Immature natural killer cell (primary cell): ENCODE measurements at places on chromosomes 3 and 15. TPM values are rescaled to one million over a fixed set of nuclear protein-coding genes. Genes with fewer than 3 reads are reported as not detected.

LRRIQ4 gene
- not detected for polyA plus RNA-seq

TP63 gene
- not detected for polyA plus RNA-seq

DUOXA2 gene
- polyA plus RNA-seq = not detected

SCAMP5 gene
- polyA plus RNA-seq = not detected

HIGD1A gene
- polyA plus RNA-seq = 204 TPM

FSD2 gene
- not detected for polyA plus RNA-seq

XCR1 gene
- 0.04 TPM for polyA plus RNA-seq

HRG gene
- polyA plus RNA-seq = not detected

EPHB3 gene
- polyA plus RNA-seq = 3.0 TPM

PCBP4 gene
- polyA plus RNA-seq = 12.7 TPM

ECT2 gene
- 2.7 TPM for polyA plus RNA-seq

PTPN9 gene
- polyA plus RNA-seq = 34.6 TPM

RHO gene
- polyA plus RNA-seq = not detected

LRRC31 gene
- not detected for polyA plus RNA-seq

KCNMB3 gene
- polyA plus RNA-seq = not detected

CHDH gene
- not detected for polyA plus RNA-seq

TERC gene
- not detected for polyA plus RNA-seq

POLQ gene
- not detected for polyA plus RNA-seq

ZBBX gene
- not detected for polyA plus RNA-seq

MOBP gene
- polyA plus RNA-seq = not detected

FMN1 gene
- not detected for polyA plus RNA-seq

XIRP1 gene
- polyA plus RNA-seq = not detected

CD86 gene
- polyA plus RNA-seq = 6.2 TPM

TJP1 gene
- polyA plus RNA-seq = not detected

EXOG gene
- 6.9 TPM for polyA plus RNA-seq

FRMD5 gene
- polyA plus RNA-seq = 0.21 TPM

MINAR1 gene
- 0.07 TPM for polyA plus RNA-seq

FBXO40 gene
- polyA plus RNA-seq = not detected

TMEM40 gene
- 3.3 TPM for polyA plus RNA-seq

ERC2 gene
- polyA plus RNA-seq = not detected

PIGBOS1 gene
- 46.7 TPM for polyA plus RNA-seq

CAND2 gene
- polyA plus RNA-seq = not detected

BOC gene
- not detected for polyA plus RNA-seq

AP4E1 gene
- polyA plus RNA-seq = 7.0 TPM

KBTBD13 gene
- not detected for polyA plus RNA-seq

STARD5 gene
- polyA plus RNA-seq = not detected

MCTP2 gene
- polyA plus RNA-seq = 30.2 TPM

GRAMD1C gene
- polyA plus RNA-seq = 0.45 TPM

AGBL1 gene
- polyA plus RNA-seq = not detected

GREM1 gene
- not detected for polyA plus RNA-seq

MAGEL2 gene
- polyA plus RNA-seq = not detected

MORC1 gene
- polyA plus RNA-seq = not detected
